ENCODE measurements at places on chromosomes 7 and 10.

DNA sequence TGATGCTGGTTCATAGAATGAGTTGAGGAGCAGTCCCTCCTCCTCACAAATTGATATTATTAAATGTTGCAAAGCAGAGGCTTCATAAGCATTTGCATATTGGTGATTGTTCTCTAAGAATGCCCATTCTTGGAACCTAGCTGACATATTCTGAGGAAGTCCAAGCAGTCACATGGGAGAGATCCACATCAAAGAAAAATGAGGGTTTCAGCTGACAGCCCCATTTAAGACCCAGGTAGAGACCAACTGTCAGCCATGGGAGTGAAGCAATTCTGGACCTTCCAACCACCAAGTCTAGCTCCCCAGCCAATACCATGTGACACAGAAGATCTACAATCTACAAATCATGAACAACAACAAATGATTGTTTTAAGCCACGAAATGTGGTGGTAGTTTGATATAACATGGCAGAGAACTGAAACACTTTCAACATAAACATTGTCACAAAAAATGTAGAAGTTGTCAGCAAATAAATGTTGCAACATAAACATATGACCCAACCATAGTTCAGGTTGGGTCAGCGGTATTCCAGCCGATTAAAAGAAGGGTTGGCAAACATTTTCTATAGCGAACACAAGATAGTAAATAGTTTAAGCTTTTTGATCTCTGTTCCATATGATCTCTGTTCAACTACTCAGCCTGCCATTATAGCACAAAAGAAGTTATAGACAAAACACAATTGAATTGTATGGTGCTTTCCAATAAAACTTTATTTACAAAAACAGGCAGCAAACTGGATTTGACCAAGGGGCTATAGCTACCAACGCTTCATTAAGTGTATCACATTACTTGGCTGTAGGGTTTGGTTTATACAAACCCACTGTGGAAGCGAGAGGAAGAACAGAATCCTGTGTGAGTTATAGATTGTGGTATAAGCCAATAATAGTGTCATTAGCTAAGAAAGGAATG, 41.4 kb upstream of the MPP7 start:
- no peaks in the 10 kb centered on the region for H3K36me3 ChIP-seq
- no peaks in the 10 kb centered on the region for H3K27me3 ChIP-seq
- H3K4me3 ChIP-seq, result no peak overlapping the region
- DNase-seq, result no peak
- no peaks in the 10 kb centered on the region for H3K4me1 ChIP-seq

- H3K4me1 ChIP-seq, result no peaks in the 10 kb centered on the region
- peak overlapping the region; percentile 38 for H3K27ac ChIP-seq
- no peak overlapping the region for H3K4me3 ChIP-seq
- no peak for DNase-seq
- H3K27me3 ChIP-seq, result no peaks in the 10 kb centered on the region
- H3K36me3 ChIP-seq, result no peaks in the 10 kb centered on the region
Measured at GRCh38 chr10:79180414-79181221, 111.9 kb downstream of the ZMIZ1 start.

- peak overlapping the region; percentile 94 for H3K4me3 ChIP-seq
- no peaks in the 10 kb centered on the region for H3K27me3 ChIP-seq
- peaks cover 37% of the 10 kb centered on the region for H3K4me1 ChIP-seq
- no peak for DNase-seq
- peak overlapping the region; percentile 96 for H3K27ac ChIP-seq
Measured at GRCh38 chr7:135169964-135170273, 588 bp downstream of the CYREN start.

DNA sequence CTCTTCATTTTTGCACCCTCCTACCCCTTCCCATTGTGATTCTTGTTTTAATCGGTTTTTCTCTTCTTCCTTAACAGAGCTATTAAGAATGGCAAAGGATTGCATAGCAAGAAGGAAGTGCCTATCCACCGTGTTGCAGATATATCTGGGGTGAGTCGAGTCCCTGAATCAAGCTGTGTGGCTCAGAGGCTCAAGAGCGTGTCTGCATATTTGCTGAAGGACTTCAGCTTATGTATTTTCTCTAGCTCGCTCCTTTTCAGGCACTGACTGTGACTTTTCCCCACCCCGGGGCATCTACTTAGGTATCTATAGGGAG, 126.6 kb downstream of the LRRC4 start:
- no peaks in the 10 kb centered on the region for H3K27me3 ChIP-seq
- H3K27ac ChIP-seq, result peak overlapping the region; percentile 79
- DNase-seq, result no peak
- H3K36me3 ChIP-seq, result peaks cover 11% of the 10 kb centered on the region
- H3K4me1 ChIP-seq, result peaks cover 51% of the 10 kb centered on the region

- H3K36me3 ChIP-seq, result no peaks in the 10 kb centered on the region
- no peak for DNase-seq
- no peak overlapping the region for H3K4me3 ChIP-seq
- H3K27me3 ChIP-seq, result no peaks in the 10 kb centered on the region
- H3K27ac ChIP-seq, result no peak overlapping the region
Measured at GRCh38 chr7:88169717-88170320, 50.0 kb downstream of the SRI start.

GRCh38 chr10:114953047-114953446, 15.1 kb downstream of the TRUB1 start:
- H3K4me1 ChIP-seq, result peaks cover 44% of the 10 kb centered on the region
- H3K27me3 ChIP-seq, result no peaks in the 10 kb centered on the region
- DNase-seq, result no peak
- H3K27ac ChIP-seq, result no peak overlapping the region
- H3K36me3 ChIP-seq, result peaks cover 19% of the 10 kb centered on the region
- no peak overlapping the region for H3K4me3 ChIP-seq
